ENCODE measurements at places on chromosomes 16 and 17. TPM values are rescaled to one million over a fixed set of nuclear protein-coding genes. Genes with fewer than 3 reads are reported as not detected.

TCF25 gene
- 156 TPM for polyA plus RNA-seq

CPNE7 gene
- 7.5 TPM for polyA plus RNA-seq

P2RX5 gene
- polyA plus RNA-seq, result 6.4 TPM

IL17C gene
- not detected for polyA plus RNA-seq

RNU2-1 gene
- not detected for polyA plus RNA-seq

C17orf58 gene
- polyA plus RNA-seq, result 14.4 TPM

GLP2R gene
- polyA plus RNA-seq, result 0.63 TPM

RAB34 gene
- 428 TPM for polyA plus RNA-seq

TEKT1 gene
- polyA plus RNA-seq, result not detected

CLEC10A gene
- polyA plus RNA-seq, result not detected

GRCh38 chr16:72112906-72113615 lies 19.4 kb downstream of the DHX38 start:
- no peak for DNase-seq

GRCh38 chr17:15971098-15971678 lies 26.3 kb downstream of the ADORA2B start:
- DNase-seq, result no peak

DNA sequence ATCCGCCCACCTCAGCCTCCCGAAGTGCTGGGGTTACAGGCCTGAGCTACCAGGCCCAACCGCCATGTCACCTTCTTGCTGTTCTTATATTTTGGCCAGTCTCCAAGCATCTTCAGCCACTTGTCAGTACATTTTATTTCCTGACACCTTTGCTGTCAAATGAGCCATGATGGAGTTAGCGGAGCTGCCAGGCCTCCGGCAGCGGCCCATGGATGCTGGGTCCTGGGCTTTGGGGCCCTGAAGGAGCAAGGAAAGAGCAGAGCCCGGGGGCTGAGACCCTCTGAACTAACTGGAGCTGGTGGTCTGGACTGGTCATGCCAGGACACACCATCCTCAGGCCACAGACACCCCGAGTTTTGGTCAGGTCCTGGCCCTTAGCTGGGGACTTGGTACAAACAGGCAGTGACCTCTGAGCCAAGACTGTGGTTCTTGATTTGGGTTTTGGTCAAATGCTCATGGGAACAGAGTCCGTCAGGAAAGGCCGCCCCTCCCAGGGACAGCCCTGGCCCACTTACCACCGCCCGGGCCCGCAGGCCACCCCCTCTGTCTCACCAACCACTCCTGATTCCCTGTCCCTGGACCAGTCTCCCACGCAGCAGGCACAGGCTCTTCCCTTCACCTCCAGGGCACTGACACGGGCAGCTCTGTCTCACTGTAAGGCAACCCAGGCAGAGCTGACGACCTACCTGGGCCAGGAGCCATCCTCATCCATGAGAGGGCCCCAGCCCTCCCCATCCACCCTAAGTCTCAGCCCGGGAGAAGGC lies 42.0 kb downstream of the TNFRSF13B start:
- no peak for DNase-seq

GRCh38 chr16:64094181-64094965 lies 1027.5 kb downstream of the CDH11 start:
- no peak for DNase-seq

- DNase-seq, result no peak
Measured at GRCh38 chr16:52976539-52977167, 76.0 kb downstream of the CHD9NB start.

- DNase-seq, result no peak
Measured at GRCh38 chr17:58303971-58304749, 23.4 kb upstream of the MPO start.

- DNase-seq, result no peak
Measured at GRCh38 chr16:76976101-76976500, 214.9 kb upstream of the MON1B start.

DNA sequence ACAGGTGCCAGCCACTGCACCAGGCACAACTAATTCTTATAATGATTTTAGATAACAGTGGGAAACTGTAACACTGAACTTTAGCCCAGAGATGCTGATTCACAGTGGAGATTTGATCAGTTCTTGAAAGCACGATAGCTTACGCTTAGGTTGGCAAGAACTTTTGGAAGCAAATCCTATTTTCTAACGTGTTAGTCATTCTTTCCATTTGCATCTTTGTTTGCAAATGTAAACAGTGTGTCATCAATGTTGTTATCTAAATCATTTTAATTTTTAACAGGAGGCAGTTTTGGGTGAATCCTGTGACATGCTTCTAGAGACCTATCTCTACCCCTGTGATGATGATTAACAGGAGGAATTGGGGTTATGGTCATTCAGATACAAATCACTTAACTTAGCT lies 35.7 kb upstream of the GNA13 start:
- no peak for DNase-seq

DNA sequence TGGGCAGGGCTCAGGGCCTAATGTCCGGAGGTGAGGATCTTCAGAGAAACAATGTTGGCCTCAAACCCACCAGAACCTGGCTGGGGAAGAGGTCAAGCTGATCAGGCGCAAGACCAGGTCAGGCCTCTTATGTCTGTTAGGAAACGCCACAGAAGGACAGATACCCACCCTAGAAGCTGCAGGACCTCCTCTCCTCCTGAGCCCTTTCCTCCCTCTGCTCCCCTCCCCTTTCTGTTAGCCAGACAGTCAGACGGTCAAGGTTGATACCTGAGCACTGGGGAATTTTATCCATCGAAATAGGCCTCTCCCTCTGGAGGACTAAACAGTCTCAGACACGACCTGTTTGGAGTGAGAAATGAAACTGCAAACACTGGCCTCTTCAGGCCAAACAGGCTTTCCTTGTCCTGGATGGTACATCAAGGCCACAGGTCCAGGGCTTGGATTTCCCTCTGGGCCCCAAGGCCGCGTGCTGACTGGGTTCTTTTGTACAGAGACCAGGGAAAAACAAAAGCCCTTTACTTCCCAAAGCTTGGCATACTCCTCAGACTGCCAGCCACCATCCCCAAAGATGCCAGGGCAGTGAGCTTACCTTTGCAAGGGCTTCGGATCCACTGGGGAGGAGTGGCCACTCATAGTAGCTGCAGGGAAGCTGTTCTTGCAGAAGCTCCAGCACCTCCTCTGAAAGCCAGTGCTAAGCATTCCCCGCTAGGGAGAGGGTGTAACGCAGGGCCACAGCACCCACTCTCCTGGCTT lies 135.8 kb downstream of the CCDC182 start:
- no peak for DNase-seq

- DNase-seq, result no peak
Measured at GRCh38 chr16:2158262-2158638, 2.7 kb downstream of the TRAF7 start.

DNA sequence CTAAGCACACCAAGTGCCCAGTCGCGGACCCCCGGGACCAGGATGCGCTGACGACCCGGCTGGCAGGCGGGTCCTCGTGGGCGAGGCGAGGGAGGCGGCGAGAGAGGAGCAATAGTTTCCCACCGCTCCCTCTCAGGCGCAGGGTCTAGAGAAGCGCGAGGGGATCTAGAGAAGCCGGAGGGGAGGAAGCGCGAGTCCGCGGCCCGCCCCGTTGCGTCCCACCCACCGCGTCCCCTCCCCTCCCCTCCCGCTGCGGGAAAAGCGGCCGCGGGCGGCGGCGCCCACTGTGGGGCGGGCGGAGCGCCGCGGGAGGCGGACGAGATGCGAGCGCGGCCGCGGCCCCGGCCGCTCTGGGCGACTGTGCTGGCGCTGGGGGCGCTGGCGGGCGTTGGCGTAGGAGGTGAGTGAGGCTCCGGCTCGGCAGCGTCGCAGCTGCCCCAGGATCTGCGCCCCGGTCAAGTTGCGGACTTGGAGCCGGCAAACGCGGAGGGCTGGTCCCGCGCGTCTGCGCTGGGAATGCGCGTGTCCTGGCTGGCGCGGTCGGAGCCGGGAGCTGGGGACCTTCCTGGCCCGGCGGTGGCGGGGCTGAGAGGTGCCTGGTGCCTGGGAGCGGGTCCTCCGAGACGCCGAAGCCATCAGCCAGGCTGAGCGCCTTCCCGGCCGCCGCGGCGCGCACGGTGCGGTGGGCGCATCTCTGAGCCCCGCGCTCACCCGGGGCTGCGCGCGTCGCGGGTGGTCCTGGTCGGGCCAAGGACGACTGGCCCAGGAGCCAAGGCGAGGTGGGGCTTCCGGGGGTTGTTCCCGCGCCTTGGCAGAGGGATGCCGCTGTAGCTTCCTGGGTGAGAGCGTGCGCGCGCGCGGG lies at the start of gene ITGB3:
ITGB3 (plus strand) TSS at position 287 of the 862 bp plus-strand sequence; CDS start at position 322, 35 bp downstream.
- no peak for DNase-seq

DNA sequence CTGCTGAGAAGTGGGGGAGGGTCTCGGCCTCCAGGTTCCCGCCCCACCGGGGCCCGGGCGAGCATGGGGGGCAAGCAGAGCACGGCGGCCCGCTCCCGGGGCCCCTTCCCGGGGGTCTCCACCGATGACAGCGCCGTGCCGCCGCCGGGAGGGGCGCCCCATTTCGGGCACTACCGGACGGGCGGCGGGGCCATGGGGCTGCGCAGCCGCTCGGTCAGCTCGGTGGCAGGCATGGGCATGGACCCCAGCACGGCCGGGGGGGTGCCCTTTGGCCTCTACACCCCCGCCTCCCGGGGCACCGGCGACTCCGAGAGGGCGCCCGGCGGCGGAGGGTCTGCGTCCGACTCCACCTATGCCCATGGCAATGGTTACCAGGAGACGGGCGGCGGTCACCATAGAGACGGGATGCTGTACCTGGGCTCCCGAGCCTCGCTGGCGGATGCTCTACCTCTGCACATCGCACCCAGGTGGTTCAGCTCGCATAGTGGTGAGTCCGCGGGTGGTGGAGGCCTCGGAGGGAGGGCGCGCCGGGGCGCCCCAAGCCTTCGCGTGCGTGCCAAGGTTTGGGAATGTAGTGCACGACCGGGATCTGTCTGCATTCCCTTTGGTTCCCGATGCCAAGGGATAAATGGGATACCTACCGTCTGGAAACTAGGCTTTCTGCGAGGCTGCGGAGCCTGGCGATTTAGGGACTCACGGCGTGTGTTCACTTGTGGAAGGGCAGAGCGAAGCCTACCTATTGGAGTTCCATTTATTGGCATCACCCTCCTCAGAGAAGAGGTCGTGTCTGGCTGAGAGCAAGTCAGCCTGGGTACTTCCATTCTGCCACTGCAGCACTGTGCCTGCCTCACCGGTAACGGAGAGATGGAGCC lies 1.0 kb downstream of the ZNRF1 start:
- DNase-seq, result no peak

GRCh38 chr17:81322271-81323082 lies 27.4 kb upstream of the SLC38A10 start:
- DNase-seq, result no peak
